ENCODE measurements at places on chromosomes 12 and 14. TPM values are rescaled to one million over a fixed set of nuclear protein-coding genes. Genes with fewer than 3 reads are reported as not detected.

The ADCY4 gene
- total RNA-seq = 68.1 TPM

- no peak for DNase-seq
These were observed 3.4 kb downstream of the LBHD2 start for GRCh38 chr14:103087343-103087835.

DNA sequence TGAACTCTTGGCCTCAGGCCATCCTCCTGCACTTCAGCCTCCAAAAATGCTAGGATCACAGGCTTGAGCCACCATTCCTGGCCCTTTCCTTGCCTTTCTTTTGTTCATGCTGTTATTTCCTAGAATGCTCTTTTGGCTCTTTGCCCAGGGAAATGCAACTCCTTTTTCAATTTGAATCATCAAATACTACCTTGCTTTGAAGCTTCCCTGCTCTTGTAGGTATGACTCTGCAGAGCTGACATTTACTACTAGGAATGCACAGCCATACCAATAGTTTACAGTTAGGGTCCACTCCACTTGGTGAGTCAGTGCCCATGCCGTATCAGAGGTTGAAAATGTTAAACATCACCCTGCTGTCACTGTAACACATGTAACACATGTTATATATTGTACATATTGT lies 107.0 kb upstream of the CRY1 start:
- DNase-seq = no peak

DNA sequence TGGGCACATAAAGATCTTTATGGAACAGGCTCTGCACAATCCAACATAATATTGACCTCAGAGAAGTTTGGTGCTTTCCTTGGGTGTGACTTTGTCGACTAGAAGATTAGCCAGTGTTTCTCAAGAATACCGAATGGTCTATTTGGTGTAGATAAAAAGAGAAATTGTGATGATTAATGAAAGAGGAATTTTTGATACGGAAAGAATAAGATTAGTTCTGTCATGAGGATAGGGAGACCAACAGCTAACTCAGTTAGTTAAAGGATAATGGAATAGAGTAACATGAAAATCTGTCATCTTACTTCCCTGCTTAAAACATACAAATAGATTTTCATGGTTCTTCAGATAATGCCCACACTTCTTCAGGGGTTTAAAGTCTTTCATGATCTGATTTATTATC lies 24.2 kb downstream of the PTPRO start:
- DNase-seq = no peak

- no peak for DNase-seq
These were observed 29.0 kb downstream of the YY1 start for GRCh38 chr14:100267990-100268389.

DNA sequence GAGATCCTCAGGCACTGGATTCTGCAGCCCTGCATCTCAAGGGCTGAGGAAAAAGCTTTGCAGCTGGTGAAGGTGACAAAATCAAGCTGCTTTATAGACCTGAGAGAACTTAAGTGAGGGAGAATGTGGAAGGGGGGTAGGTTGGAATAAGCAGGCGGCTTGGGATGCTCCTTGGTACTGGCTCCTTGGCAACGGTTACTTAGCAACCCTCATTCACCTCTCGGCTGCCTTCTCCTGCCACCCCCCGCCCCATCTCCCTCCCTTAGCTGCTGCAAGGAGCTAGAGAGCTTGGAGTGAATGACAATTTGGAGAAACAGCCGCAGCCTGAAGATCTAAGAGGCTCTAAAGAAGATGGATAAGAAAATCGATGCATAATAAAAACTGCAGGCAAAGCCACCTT lies 44.1 kb upstream of the CISTR start:
- DNase-seq = no peak
